ENCODE measurements at places on chromosomes 13 and 19.

DNA sequence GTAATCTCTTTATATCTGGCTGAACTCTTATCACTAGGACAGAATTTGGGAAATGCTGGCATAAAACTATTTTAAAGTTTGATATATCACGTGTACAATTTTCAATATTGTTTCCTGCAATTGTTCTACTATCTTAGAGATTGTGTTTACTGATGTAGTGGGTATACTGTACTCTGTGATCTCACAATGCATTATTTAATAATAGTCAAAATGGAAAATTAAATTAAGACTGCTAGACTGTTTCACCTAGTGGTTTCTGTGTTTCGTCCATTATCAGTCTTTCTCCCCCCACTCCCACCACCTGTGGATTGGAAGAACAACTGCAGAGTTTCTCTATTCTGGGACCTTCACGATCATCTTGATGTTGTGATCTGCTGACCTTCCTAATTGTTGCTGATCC is 449.2 kb upstream of the SLC10A2 start:
- DNase-seq: no peak

DNA sequence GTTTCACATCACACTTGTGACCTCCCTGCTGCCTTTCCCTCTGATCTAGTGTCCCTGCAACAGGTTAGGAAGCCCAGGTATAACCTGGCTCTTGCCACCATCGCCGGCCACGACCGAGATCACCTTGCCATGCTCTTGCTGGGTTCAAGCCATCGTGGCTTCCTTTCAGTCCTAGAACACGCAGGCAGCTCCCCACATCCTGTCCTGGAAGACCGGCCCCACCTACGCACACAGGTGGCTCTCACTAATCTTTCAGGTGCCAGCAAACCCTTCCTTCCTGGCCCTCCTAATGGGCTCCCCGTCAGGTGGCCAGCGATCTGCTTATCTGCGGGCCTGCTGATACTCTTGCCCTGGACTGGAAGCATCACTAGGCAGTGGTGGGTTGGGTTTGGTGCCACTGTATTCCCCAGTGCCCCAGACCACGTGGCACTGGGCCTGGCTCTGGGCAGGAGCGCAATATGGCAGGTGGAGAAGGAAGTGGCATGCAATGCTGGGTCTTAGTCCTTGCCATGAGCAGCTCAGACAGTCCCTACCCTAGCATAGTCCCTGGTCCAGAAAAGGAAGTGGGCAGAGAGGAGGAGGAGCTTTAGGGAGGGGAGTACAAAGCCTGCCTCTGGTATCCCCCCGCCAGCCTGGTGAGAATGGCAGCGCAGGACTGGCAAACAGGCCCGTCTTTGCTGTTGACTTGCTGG is 11.8 kb downstream of the PPP1R37 start:
- DNase-seq: peak; percentile 5

DNA sequence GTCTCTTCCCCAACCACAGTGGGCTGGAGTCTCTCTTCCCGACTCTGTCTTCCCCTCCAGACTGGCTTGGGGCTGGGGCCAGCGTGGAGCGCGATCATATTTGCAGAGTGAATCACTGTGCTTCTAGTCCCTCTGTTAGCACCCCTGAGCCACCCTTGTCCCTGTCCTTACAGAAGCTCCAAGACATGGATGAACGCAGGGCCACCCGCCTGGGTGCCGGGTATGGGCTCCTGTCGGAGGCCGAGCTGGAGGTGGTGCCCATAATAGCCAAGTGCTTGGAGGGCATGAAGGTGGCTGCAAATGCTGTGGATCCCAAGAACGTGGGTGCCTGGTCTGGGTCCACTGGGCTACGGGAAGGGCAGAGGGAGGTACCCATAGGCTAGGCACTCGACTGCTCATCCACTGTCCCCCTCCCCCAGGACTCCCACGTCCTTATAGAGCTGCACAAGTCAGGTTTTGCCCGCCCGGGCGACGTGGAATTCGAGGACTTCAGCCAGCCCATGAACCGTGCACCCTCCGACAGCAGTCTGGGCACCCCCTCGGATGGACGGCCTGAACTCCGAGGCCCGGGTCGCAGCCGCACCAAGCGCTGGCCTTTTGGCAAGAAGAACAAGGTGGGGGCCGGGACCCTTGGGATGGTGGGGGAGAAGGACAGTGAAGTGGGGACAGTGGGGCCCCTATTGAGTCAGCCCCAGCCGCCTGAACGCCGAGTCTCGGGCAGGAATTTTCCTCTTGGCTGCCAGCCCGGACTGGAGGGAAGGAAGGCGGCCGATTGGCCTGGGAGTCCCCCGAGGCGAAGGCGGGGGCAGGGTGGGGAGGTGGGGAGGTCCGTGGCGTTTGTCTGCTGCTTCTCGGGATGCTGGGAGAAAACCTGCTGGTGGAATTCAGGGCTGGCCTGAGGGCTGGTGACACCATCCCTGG is 5.2 kb downstream of the TRIP10 start:
- DNase-seq: no peak

GRCh38 chr13:97254816-97255215 is 32.7 kb downstream of the MBNL2 start:
- DNase-seq: no peak
